Activated CD4-positive, alpha-beta T cell treated with anti-CD3 and anti-CD28 coated beads, Interleukin-2, amount 10 ng/mL, durations not matched to agents 24 days and 14 days (primary cell): ENCODE measurements at places on chromosomes 13 and 19.

GRCh38 chr19:6116749-6117430 lies 6.6 kb upstream of the RFX2 start:
- DNase-seq: no peak

DNA sequence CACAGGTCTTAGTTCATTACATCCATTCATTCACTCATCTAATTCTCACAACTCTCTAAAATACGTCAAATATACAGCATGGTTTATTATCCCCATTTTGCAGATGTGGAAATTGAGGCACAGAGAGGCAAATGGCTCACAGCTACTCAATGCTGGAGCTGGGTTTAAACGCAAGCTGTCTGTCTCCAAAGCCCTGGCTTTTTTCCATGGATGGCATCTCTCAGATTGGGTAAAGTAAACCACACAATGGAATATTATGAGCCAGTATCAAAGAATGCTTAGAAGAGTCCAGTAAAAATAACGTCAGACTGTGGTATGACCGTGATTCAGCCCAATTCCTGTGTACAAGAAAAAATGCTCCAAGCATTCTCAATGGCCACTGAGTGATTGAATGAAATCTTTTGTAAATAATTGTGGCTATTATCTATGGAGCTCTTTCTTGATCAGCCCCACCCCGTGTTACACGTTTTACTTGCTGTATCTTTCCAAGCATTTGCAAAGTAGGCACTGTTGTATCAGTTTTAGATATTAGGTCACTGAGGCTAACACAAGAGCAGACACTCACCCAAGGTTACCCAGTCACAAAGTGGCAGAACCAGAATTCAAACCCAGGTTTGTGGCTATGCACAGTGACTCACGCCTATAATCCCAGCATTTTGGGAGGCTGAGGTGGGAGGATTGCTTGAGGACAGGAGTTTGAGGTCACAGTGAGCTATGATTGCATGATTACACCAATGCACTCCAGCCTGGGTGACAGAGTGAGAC lies 5.5 kb upstream of the ACP7 start:
- no peak for DNase-seq

GRCh38 chr19:29211562-29212355 lies 1.2 kb downstream of the UQCRFS1 start:
- peak; percentile 71 for DNase-seq

DNA sequence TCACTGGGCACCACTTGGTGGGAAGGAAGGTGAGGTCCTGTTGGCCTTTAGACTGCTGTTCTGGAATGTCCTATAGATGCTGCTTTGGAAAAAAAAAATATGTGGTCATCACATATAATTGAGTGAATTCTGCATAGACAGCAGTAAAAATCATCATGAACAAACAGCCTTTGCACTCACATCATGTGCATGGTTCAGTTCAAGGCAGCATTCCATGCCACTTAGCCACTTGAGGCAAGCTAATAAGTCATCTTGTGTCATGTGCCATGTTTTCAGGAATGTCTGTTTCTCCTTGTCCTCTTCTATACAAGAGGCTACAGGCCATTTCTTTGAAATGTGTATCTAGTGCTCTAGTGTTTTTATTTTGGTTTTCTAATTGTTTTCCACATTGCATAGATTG lies 43.9 kb upstream of the TSC22D1 start:
- DNase-seq: no peak

- no peak for DNase-seq
Measured at GRCh38 chr13:47188802-47189201, 291.9 kb upstream of the HTR2A start.

- DNase-seq: no peak
Measured at GRCh38 chr19:13882419-13882795, 5.5 kb downstream of the NANOS3 start.

- DNase-seq: no peak
Measured at GRCh38 chr13:74090869-74091605, 43.2 kb downstream of the KLF12 start.

DNA sequence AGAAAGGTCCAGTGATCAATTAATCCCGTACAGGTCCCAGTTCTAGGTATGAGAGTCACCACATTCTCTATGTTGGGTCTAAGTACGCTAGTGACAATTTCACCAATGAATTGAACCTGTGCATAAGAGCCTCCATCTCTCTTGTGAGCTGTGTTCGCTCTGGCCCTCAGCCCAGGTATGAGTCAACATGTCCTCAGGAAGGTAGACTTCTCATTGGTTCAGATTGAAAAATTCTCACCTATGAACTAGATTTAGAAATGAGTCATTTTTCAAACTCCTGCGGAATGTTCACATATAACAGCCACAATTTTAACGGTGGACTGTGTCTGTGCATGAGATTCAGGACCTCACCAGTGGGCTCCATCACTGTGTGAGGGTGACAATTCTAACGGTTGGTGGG lies 12.7 kb upstream of the ZNF43 start:
- no peak for DNase-seq

DNA sequence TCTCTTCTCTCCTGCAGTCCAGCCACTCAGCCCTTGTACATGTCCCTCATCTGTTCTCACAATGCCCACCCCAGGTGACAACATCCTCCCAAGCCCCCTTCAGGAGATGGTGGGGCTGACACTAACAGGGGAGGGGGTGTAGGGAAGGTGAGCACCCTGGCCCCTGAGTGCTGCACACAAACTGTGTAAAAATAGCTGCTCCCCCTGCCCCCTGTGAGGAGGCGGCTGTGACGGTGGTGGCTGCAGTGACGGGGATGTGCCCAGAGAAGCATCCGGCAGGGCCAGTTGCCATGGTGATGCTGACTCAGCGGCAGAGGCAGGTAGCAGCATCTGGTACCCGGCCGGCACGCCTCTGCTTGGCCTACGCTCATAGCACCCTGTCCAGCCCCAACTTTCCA lies 13.0 kb upstream of the JUND start:
- peak; percentile 97 for DNase-seq

GRCh38 chr13:21948769-21949474 lies 278.0 kb downstream of the FGF9 start:
- no peak for DNase-seq

DNA sequence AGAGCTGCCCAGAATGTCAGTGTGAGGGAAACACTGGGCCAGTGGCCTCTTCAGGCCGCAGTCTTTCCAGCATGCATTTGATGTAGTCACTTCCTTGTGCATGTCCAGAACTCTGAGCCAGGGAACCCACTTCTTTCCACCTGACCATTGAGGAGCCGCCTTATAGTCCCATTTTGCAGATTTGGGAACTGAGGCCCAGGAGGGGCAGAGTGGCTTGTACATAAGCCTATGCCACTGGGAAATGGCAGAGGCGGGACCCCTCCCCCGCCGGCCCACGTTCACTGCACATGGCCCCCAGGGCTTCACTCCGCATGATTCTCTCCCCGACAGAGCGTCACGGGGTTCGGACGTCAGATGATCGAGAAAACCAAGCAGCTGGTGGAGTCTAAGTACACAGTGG lies 5.6 kb upstream of the SPIB start:
- DNase-seq: no peak

- no peak for DNase-seq
Measured at GRCh38 chr19:5032101-5032967, 63.4 kb downstream of the KDM4B start.

GRCh38 chr19:16143399-16144215 lies at the start of gene HSH2D:
Gene HSH2D, plus strand, starts transcription at chr19:16143685. Its CDS starts 5,066 bp downstream, at chr19:16148751.
- DNase-seq: peak; percentile 95

GRCh38 chr19:7983286-7983950 lies 22.0 kb downstream of the ELAVL1 start:
- no peak for DNase-seq

GRCh38 chr19:5881543-5882299 lies 11.4 kb upstream of the FUT5 start:
- no peak for DNase-seq

DNA sequence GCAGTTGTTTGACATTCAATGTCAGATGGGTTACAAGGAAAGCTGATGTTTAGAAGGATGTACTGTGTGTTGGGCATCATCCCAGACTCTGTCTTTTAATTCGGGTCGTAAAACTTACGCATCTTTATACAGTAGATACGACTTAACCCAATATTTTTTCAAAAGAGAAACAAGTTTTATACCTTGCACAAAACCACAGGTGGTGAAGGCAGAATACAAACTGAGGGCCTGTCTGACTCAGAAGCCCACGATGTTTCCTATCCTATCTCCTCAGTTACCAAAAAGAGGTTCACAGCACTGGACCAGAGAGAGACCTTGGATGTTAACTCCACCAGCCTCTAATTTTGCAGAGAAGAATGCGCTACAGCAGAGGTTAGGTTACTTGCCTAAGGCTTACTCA lies 477.0 kb downstream of the FOXO1 start:
- DNase-seq: peak; percentile 81

- no peak for DNase-seq
Measured at GRCh38 chr19:17429641-17430113, 9.8 kb downstream of the MVB12A start.

- no peak for DNase-seq
Measured at GRCh38 chr13:98343461-98343860, 166.4 kb upstream of the RNF113B start.

DNA sequence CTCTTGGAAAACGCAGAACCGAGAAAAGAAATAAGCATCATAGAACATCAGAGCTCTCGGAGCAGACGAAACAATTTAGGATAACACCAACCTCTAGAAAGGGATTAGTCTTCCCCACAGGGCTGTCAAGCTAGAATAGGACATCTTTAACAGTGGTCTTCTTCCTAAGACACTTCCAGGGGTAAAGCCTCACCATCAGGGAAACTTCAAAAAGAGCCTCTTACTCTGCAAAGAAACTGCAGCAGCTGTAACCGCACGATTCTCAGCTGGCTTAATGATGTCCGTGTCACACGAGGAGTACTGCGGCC lies 642 bp downstream of the ZNF571 start:
- DNase-seq: no peak

GRCh38 chr19:46520616-46521015 lies 24.9 kb upstream of the PNMA8B start:
- no peak for DNase-seq

DNA sequence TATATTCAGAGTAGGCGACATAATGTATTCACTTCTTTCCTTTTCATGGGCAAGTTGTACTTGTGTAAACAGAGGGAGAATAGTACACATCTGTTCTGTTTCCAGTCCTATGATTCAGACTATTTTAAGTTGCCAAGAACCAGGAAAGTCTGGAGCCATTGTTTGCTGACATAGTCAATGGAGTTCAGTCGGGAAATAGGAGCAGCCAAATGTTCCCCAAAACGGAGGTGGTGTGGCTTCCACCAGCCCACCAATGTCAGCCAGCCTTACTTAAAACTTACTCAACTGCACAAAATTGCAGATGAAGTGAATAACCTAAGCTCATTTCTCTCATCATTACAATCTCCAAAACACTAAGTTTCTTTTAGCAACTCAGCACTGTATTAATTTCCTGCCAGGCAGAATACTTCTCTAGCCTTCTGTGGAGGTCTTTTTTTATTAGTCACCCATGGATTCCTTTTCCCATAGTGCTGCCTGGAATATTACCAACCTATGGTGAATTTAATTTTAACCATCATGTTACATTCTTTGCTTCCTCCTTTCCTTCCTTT lies 22.3 kb upstream of the CSNK1A1L start:
- no peak for DNase-seq

DNA sequence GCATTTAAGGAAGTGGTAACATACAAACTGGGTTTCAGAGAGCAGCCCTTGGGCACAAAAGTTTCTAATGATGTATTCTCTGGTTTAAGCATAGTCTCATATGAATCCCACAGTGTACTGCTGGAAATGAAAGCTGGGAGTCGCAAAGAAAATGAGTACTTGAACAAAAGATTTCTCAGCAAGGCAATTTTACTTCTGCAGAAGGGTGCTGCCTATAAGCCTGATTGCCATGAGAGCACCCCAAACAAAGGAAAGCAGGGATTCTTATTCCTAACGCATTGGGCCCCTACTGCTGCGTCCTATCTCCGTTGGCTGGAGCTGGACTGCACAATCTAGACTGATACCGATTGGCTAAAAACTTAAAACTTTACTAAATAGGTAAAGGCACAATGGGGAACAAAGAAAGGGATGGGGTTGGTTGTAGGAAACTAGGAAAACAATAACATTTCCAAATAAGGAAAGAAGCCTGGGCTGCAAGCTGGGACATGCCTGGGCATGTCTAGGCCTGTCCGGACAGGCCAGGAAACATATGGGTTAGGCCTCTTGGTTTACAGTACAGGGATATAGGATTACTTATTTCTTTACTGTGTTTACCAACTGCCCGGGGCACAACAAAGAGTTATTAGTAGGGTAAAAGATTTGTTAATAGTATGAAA lies 27.4 kb upstream of the VN1R4 start:
- no peak for DNase-seq

DNA sequence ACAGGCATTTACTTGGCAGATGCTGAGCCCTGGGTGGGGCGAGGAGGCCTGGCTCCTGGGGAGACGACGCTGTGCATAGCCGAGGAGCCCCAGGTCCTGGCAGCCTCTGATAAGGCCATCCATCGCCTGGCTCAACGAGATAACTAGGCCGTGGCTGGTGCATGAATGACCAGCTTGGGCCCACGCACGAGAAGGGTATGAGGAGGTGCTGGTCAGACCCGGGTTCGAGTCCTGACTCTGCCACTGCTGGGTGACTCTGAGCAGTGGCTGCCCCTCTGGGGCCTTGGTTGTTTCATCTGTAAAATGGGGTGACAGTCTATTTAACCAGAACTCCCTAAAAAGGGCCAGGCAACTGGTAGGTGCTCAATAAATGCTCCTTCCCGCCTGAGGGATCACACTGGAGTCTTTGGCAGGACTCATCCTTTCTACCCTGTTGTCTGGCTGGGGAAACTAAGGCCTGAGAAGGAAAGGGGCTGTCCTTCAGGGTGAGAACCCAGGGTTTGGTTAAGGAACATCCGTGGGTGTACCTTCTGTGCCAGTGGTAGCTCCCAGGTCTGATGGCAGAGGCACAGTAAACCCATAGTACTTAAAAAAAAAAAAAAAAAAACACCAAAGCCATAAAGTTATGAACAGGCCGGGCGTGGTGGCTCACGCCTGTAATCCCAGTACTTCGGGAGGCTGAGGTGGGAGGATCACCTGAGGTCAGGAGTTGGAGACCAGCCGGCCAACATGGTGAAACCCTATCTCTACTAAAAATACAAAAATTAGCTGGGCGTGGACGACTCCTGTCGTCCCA lies 8.1 kb upstream of the ARRDC2 start:
- no peak for DNase-seq

GRCh38 chr13:76711550-76712182 lies 174.5 kb downstream of the KCTD12 start:
- no peak for DNase-seq

GRCh38 chr13:23583491-23583890 lies 13.3 kb downstream of the TNFRSF19 start:
- no peak for DNase-seq

DNA sequence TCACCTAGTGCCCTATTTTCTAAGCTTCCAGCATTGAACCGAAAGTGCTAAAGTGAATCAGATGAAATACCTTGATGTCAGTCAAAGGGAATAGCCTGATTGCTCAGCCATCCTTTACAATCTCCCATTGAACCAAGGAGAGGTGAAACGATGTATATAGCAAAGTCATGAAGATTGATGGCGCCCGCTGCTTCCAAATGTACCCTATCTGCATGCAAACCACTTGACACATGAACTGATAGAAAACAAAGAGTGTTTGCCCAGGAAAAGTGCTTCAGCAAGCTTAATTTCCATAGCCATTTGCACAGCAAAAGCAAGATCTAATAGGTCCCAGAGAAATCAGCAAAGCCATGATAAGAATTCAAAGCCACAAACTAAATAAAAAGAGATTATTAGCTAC lies 624.9 kb upstream of the PCDH9 start:
- DNase-seq: no peak

GRCh38 chr19:52114691-52115090 lies 19.1 kb upstream of the ZNF841 start:
- no peak for DNase-seq
